ENCODE measurements at places on chromosomes 3 and 15. TPM values are rescaled to one million over a fixed set of nuclear protein-coding genes. Genes with fewer than 3 reads are reported as not detected.

Gene PLSCR5
- not detected for total RNA-seq

Gene CHRD
- total RNA-seq = 50.4 TPM

Gene SEMA5B
- 1.0 TPM for total RNA-seq

Gene SLC22A13
- total RNA-seq = 0.52 TPM

Gene LRRN1
- total RNA-seq = 1.6 TPM

Gene RHOV
- 6.2 TPM for total RNA-seq

Gene CSPG4
- total RNA-seq = 13.8 TPM

GRCh38 chr3:131142580-131142979 is 115.9 kb downstream of the NEK11 start:
- no peak for DNase-seq

DNA sequence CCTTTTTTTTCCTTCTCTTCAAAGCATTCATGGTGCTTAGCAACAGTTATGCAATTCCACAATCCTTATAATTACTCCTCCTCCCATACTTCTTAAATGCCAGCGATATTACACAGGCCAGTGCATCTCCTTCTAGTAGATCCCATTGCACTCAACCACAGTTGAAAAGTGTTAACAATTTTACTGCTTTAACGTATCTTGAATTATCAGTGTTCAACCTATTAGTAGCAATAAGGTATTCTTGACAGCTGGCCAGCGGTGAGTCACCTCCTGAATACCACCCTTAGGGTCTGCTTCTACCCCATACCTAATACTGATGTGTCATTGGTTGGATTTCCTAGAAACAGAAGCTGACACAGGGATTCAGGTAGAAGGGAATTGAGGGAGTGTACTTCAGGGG is 24.0 kb upstream of the TEX9 start:
- no peak for DNase-seq

DNA sequence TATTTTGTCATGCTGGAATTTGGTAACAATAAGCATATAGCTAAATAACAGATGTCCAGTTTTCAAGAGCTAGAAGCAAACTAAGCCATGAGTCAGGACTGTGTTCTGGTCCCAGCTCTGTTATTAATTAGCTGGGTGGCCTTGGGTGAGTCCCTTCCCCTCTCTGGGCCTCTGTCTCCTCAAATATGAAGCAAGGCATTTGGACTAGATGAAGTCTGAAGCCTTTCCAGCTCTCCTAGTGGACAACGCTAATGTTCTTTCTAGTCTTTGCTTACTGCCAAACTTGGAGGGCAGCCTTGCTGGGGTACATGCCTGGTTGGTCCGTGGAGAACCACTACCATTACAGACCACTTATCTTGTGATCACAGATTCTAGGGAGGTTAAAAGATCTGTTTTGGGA is 127.6 kb downstream of the DUT start:
- DNase-seq = no peak

DNA sequence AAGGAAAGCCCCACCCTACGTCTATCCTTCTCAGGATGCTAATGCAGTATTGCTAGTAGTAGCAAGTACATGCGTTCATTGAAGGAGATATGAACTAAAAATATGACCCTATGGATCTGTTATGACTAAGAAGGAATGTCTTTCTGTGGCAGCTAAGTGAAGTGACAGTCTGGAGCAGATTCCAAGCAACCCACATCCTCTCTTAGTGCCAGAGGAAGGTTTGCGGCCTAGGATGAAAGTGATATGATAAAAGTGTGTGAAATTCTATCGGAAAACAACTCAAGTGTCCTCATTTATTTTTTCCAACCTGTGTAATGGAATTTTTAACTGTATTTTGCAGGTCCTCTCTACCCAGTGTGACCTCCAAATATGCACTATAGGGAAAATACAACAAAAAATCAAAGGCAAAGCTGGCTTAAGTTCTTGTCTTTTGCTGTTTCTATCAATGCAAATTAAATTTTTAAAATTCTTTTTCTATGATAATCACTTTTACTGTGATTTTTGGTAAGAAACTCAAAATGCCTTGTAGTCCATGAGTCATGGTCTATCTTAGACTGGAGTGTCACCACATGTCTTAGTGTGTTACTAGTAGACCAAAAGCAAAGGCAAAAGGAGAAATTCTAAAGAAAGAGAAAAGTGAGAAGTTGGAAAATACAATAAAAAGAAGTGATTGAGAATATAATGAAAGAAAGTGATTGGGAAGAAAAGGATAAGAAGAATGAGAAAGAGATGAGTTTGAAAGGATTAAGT is 161.2 kb upstream of the TMCO5A start:
- no peak for DNase-seq

DNA sequence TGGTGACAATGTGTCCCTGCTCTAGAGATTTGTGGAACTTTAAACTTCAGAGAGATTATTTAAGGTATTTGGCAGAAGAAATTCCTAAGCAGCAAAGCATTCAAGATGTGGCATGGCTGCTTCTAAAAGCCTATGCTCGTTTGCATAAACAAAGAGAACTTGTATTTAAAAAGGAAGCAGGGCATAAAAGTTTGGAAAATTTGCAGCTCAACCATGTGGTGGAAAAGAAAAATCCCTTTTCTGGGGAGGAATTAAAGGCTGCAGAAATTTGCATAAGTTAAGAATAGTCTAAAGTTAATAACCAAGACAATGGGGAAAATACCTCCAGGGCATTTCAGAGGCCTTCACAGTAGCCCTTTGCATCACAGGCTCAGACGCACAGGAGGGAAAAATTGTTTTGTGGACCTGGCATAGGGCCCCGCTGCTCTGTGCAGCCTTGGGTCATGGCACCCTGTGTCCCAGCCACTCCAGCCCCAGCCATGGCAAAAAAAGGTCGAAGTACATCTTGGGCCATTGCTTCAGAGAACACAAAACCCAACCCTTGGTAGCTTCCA is 1109.1 kb downstream of the OTOL1 start:
- DNase-seq = no peak

DNA sequence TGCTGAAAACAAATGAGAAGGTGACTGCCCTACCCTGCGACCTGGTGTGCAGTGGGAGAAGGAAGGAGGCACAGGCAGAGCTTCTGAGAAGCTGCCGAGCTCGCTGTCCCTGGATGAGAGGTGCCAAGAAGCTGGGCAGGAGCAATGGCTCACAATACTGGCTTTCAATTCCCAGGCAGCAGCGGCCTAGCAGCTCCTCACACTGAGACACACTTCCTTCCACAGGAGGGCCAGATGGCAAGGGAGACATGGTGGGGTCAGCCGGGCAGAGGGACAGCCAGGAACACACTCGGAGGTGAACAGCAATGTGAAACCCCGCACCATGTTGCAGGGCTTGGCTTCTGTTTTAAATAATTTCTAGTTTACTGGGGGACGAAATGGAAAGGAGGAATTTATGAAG is 314.6 kb downstream of the EPHB1 start:
- no peak for DNase-seq

GRCh38 chr3:161406594-161407555 is 35.6 kb upstream of the SPTSSB start:
- no peak for DNase-seq

- no peak for DNase-seq
Measured at GRCh38 chr3:77780278-77780996, 740.5 kb downstream of the ROBO2 start.

- DNase-seq = no peak
Measured at GRCh38 chr3:186489507-186489906, 54.7 kb downstream of the CRYGS start.

DNA sequence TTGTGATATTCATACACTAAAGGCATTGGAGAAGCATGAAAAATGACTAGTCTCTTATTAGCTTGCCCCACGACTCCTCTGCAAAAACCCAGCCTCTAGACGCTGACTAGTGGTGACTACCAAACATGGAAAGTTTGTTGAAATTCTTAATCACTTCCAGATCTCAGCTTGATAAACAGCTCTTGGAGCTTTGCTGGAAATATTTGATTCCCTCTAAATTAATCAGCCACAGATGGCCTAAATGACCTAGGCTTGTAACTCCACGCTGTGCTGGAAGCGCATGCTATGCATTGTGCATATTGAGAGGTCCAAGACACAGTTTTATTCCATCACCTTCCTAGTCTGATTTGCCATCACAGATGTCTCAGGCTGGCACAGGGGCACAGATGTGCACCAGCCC is 244.7 kb upstream of the ST8SIA2 start:
- no peak for DNase-seq

DNA sequence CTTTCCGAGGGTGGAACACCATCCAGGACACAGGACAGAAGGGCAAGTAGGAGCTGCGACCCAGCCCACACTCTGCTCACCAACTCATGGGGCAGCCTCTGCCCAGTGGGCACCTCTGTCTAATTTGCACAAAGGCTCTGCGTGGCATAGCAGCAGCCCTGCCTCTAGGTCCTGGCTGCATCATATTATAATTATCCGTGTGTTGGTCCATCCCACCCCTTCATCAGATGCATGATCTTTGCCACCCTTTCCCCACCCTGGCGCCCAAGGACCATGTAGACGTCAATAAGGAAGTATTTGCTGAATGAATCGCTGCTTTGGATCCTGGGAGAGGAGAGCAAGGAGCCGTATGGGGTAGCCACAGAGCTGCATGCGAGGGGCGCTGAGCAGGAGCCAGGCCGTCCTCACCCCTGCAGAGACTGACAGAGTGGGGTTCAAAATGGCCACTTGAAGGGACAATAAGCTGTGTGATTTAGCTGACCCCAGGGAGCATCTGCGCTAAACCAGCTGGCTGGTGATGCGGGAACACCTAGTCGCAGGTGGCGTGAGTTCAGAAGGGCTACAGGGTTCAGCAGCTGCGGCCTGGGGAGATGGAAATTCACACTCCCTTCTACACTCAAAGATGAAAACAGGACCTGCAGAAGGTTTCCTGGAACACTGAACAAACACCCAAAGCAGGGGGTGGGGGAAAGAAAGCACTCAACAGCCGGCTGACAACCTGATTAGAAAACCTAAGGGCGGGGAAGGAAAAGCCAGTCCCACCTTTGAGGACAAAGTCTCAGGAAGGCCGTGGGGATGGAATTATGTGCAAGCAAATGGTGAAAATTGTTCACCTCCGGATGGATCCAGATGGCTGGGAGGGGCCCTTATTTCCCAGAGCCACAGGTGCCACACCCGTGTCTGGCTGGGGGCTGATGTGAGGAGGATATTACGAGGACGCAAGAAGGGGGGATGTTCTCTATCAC is 6.4 kb downstream of the MGLL start:
- DNase-seq = no peak

- no peak for DNase-seq
Measured at GRCh38 chr3:72818905-72819304, 29.3 kb downstream of the SHQ1 start.

- no peak for DNase-seq
Measured at GRCh38 chr3:150462108-150462507, 54.0 kb downstream of the TSC22D2 start.

- no peak for DNase-seq
Measured at GRCh38 chr15:45868109-45868691, 233.4 kb downstream of the SQOR start.

- DNase-seq = no peak
Measured at GRCh38 chr3:14228681-14229470, 50.3 kb downstream of the LSM3 start.

DNA sequence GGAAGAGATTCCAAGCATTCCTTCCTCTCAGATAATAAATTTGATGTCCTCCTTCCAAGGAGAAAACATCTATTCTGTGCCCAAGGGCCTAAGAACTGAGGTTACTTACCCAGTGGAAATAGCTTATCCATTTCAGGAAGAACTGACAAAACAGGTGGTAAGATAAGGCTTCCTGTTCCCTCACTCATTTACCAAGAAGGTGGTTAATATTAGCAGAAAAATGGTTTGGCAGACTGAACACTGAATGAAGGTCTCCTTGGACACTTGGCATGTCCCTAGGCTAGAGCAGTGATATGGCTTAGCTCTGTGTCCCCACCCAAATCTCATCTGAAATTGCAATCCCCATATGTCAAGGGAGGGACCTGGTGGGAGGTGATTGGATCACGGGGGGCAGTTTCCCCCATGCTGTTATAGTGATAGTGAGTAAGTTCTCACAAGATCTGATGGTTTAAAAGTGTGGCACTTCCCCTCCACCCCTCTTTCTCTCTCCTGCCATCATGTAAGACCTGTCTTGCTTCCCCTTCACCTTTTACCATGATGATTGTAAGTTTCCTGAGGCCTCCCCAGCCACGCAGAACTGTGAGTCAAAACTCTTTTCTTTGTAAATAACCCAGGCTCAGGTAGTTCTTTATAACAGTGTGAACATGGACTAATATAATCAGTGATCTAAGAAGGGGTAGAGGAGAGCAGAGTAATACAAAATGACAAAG is 127.4 kb downstream of the ST8SIA2 start:
- no peak for DNase-seq

GRCh38 chr3:176590722-176591121 is 606.6 kb downstream of the TBL1XR1 start:
- no peak for DNase-seq

- DNase-seq = no peak
Measured at GRCh38 chr15:62734706-62735105, 307.8 kb upstream of the TPM1 start.

Data from body of pancreas (tissue), 4 donors.